Activated effector memory CD4-positive, alpha-beta T cell treated with anti-CD3 and anti-CD28 coated beads, Interleukin-2, amount 50 U/mL, for 16 hours (primary cell): ENCODE measurements at places on chromosomes 2 and 18.

DNA sequence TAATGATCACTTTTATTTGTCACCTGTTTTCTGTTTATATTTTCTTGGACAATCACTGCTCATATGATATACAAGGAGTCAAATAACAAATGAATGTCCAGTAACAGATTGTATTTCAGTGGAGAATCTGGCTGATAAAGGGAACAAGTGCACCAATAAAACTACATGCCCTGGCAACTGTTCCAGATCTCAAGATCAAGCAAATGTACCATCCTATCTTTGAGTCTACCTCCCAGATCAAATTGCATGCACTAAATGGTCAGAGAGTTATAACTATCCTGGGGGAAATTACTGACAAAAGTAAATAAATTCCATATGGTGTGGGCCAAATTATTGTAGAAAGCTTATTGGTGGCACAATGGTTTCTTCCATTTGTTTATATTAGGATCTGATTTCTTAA, 452.8 kb downstream of the MBD2 start:
- no peak for DNase-seq

DNA sequence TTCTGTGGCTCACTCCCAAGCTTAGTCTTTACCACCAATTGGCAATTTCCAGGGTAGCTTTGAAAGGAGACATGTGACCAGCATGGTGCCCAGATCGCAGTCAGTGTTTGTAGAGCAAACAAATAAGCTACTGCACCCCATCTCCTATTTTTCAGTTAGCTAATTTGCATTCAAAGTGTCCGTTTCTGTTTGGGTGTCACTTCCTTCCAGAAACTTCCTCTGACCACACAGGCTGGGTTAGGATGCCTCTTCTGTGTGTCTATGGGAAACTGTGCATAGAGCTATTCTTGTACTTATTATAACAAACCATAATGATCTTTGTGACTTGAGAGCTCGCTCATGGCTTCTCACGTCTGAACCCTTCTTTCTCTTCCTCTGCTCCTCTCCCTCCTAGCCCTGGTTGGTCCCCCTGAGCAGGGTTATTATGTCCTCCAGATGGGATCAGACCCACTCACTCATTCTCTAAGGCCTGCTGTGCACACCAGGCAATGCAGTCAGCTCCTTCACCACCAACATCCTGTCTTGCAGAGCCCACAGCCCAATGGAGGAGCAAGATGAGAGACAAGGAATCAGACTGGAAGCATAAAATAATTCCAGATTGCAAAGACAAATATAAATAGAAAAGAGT, 101.2 kb upstream of the ALK start:
- DNase-seq = no peak

DNA sequence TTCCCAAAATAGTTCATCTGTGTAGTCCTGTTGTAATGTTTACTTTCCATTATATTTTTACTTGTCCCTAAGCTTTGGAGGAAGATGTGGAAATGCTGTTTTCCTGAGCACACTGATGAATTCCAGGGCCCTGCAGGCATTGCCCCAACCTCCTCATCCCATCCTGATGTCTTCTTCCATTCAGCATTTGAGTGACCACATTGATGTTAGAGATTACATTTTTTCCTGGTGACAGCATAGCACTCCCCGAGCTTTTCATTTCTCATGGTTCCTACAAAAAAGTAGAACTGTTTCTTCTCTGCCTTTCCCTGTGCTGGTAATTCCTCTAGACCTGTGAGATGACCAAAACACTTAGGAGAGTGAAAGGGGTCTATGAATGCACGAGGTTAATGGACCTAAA, 4.8 kb downstream of the IL36A start:
- DNase-seq = no peak

GRCh38 chr18:46418663-46419260, 238.3 kb downstream of the LOXHD1 start:
- peak; percentile 21 for DNase-seq

GRCh38 chr2:184890311-184890710, 292.0 kb downstream of the ZNF804A start:
- no peak for DNase-seq

GRCh38 chr2:46828491-46829230, 86.9 kb downstream of the MCFD2 start:
- peak; percentile 10 for DNase-seq

GRCh38 chr18:7071600-7071999, 46.0 kb downstream of the LAMA1 start:
- no peak for DNase-seq

DNA sequence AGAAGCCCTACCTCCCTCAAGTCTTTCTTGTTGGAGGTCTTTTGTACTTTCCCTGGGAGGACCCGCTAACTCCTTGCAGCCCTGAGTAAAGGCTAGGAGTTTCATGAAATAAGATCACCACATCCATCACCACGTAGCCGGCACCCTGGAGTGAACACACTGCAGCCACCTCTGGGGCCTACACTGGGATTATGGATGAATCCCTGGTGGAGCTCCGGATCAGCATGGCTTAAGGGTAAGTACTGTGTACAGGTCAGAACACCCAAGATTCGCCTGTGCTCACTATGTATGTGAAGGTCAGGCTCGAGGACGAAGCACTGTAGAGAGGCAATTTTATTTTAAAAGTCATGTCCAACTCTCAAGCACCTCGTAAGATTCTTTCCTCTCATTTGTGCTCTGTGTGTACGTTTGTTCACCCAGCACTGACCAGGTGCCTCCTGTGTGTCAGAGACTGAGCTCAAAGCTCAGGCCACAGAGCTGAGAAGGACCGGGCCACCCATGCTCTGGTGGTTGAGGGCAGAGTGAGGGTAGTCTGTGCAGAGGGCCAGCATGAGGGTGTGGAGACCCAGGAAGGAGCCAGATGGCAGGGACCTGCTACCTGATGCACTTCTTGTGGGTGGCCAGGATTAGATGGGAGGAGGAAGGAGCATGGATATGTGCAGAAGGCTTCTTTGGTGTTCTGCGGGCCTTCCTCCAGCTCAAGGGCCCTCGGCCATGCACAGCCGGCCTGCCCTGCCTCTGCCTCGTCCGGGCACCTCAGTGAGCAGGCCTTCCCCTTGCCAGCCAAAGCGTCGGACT, 66.7 kb upstream of the TFCP2L1 start:
- DNase-seq = no peak

DNA sequence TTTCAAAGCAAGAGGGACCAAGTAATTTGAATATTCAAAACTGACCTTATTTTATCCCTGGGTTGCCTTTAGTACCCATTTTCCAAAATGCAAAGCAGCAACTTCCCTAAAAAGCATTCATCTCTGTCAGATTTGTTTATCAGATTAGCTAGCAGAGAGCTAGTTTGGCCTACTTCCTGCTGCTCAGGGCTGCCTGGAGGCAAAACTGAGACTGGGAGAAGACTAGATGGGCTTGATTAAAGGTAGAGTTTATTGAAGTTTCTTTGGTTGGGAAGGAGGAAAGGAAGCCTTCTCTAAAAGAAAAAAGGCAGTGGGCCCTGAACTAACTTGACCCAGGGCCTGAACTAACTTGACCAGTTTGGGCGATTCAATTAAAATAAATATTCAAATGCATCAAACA, 426.1 kb upstream of the FAM98A start:
- DNase-seq = no peak

DNA sequence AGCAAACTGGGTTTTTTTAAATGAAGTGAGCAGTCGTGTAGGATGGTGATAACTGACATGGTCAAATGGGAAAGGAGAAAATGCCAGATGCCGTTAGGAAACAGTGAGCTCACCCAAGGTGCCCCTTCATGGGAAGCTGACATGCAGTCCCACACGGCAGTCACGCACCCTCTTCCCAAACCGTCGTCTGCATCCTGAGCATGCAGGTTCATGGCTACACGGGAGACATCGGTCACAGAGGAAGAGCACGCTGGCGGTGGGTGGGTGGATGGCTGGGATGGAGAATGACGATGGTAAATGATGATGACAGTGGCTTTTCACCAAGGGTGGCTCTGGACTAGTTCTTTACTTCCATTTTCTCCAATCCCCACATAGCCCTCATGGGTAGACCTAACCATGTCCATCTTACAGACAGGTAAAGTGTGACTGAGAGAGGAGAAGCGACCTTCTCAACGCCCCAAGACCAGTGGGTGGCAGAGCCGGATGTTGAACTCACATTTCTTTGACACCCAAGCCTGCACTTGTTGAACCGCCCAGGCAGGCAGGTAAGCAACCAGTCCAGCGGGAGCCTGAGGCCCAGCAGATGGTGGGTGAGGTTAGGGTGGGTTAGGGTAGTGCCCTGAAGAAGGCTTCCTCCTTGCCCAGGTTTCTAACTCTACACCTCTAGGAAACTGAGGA, 44.5 kb downstream of the TNS1 start:
- DNase-seq = peak; percentile 49

DNA sequence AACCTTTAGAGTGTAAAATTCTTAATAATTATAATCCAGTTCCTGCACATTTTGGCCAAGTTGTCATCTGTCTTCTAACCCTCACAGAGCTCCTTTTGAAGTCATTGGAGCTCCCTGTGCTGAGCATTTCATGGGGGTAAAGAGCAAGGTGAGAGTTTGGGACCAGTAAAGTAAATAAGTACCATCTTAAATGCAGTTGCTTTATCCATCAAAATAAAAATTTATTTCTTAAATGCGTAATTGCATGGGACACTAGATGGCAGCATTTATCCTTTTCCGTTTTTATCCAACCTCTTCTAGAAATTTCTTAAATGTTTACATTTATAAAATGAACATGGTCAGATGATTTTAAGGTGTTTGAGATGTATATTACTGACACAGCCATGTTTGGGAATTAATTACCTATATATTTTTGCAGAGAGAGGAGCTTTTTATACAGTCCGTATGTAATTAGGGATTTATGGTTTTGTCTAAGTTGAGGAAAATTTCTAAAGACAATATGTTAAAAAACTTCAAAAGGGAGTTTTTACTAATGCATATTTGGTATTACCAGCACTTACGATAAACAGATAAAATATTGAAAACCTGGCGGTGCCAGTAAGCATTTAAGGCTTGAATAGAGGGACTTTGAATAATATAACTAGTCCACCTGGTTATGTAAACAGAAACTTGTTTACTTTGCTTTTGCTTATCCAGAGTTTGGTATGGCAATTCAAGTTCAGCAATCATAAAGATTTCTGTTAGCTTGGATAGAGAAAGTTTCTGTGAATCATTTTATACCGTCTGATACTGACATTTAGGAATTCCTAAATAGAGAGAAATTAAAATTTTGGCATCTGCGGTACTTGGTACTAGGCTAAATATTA, 54.5 kb downstream of the ACSL3 start:
- no peak for DNase-seq

GRCh38 chr2:240996161-240996833, 2.1 kb upstream of the SNED1 start:
- DNase-seq = no peak

DNA sequence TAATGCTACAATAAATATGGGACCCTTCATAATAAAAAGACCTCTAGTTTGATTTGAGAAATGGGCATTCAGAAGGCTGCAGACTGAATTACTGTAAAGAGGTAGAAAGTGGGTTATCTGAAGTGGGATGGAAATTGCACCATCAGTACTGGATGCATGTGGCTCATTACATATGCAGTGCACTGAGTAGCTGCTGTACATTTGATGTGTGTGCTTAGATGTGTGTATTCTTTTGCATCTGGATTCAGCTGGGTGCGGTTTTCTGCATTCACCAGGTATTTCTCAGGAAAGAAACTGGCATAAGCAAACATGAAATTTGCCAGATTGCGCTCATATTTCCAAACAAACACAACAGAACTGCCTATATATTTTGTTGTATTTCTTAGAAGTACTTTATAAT, 38.2 kb downstream of the NDC80 start:
- no peak for DNase-seq

- DNase-seq = no peak
Measured at GRCh38 chr2:86753606-86754005, 33.5 kb downstream of the RMND5A start.

GRCh38 chr2:25383806-25384205, 42.1 kb upstream of the DNMT3A start:
- no peak for DNase-seq
